GM13977 (cell line): ENCODE measurements at places on chromosomes 6 and 20.

DNA sequence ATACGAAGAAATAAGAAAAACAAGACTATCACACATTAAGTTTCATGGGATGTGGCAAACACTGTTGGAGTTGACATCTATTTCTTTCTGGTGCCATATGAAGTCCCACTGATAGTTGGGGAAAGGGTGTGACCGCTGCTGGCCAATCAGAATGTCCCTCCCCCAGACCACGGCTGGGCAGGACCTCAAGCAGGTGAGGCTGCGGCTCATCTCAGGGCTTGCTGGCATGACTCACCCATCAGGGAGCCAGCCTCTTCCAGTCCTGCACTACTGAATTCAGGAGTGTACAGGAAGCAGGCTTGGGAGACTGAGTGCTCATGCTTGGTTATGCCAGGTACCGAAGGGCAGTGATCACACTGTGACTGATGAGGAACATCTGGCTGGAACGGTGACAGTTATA, 18.9 kb downstream of the PREP start:
- no peak for DNase-seq

GRCh38 chr20:36541768-36542488, 609 bp downstream of the MYL9 start:
- DNase-seq: no peak

GRCh38 chr6:134437376-134437775, 119.5 kb upstream of the SGK1 start:
- DNase-seq: peak; percentile 25

GRCh38 chr20:59299945-59300332, 472 bp upstream of the EDN3 start:
- DNase-seq: no peak

- DNase-seq: no peak
These were observed 439.0 kb upstream of the JAG1 start for GRCh38 chr20:11112832-11113231.

DNA sequence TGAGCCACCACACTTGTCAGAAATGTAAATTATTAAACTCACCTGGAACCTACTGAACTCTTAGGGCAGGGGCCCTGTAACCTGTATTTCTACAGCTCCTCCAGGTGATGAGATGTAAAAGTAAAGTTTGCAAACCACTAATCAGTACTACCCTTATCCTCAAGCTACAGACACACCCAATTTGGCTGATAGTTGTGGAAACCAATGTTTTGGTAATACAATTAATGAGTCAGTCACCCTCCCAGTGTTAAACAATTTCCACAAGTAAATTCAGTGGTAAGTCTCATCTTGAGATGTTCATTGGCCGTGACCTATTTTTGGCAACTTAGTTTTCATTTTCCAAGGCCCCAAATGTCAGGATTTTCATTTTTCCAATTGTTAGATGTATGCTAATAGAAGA, 29.6 kb downstream of the GCNT2 start:
- DNase-seq: no peak

DNA sequence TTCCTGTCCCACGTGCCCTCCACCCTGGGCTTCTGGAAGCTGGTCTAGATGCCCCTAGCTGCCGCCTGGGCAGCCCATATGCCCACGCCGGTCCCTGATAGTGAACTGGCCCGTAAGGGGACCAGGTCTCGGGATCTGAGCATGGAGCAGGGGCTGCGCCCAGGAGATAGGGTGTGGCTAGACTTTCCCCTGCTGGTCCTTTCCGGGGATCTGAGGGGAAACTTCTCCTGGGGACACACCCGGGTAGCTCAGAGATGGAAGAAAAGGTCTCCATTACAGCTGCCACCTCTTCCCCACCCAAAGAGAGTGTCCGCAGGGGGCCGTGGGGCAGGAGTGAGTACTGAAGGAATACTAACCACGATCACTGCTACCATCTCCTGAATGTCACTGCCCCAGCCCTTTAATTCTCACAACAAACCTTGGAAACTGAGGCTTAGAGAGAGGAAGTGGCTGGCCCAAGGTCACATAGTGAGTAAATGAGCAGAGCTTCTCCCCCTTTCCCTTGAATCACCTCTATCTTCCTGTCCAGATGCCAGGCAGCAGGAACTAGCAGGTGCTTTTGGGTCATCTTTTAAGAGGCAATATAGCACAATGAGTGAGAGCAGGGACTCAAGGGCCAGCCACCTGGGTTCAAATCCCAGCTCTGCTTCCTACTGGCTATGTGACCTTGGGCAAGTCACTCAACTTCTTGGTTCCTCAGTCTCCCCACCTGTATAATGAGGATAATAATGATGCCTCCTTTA, 11.8 kb upstream of the CCN5 start:
- no peak for DNase-seq

- no peak for DNase-seq
These were observed 133.7 kb downstream of the LY86 start for GRCh38 chr6:6722195-6722594.

DNA sequence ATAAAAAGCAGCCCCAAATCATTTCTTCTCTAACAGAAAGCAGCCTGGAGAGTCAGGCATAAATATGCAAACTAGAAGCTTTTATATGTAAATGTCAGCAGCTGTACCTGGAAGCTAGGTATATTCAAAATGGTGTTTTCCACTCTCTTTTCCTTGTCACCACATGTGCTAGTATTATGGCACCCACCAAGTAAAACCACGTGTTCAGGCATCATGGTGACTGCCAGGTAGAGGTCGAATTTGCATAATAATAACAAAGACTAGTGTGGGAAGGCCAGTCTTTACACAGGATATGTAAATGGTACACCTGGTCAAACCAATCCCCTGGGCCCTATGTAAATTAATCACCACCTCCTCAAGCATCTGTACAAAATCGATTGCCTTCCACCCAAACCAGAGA, 124.0 kb downstream of the MMUT start:
- no peak for DNase-seq

- DNase-seq: no peak
These were observed 315.4 kb downstream of the PLCB1 start for GRCh38 chr20:8447262-8448120.

GRCh38 chr20:5402903-5403531, 86.3 kb upstream of the PROKR2 start:
- DNase-seq: peak; percentile 31

DNA sequence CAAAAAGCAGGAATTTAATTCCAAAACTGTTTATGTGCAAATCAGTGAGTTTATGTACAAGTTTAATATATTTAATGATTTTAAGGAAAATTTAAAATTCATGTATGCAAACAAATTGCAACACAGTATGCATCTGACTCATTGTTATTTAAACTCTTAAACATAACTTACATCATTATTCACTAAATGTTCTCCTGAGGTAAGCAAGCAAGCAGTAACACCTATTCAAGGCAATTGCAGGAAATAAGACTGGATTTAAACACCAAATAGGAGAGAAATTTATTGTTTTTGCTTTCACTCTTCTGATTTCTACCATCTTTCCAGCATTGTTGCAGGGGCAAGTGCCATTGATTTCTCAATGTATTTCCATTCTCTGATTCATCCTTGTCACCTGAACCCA, 239.5 kb downstream of the TFAP2A start:
- DNase-seq: no peak

DNA sequence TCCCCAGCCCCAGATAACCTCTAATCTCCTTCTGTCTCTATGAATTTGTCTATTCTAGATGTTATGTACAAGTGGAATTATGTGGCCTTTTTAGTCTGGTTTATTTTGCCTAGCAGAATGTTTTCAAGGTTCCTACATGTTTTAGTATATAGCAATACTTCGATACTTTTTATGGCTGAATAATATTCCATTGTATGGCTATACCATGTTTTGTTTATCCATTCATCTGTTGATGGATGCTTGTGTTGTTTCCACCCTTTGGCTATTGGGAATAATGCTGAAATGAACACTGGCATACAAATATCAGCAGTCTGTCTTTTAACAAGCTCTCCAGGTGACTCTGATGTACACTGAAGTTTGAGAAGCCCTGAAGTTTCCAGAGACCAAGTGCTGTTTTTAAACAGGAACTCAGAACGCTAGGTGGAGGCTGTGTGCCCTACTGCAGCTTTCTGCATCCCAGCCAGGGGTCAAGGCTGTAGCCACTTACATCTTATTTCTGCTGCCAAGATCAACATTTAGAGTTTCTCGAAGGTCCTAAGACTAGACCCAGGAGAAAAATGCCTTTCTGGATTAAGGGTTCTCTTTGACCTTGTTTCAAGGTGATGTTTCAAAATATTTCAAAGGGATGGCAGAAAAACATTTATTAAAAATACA, 123.0 kb downstream of the SOBP start:
- no peak for DNase-seq

DNA sequence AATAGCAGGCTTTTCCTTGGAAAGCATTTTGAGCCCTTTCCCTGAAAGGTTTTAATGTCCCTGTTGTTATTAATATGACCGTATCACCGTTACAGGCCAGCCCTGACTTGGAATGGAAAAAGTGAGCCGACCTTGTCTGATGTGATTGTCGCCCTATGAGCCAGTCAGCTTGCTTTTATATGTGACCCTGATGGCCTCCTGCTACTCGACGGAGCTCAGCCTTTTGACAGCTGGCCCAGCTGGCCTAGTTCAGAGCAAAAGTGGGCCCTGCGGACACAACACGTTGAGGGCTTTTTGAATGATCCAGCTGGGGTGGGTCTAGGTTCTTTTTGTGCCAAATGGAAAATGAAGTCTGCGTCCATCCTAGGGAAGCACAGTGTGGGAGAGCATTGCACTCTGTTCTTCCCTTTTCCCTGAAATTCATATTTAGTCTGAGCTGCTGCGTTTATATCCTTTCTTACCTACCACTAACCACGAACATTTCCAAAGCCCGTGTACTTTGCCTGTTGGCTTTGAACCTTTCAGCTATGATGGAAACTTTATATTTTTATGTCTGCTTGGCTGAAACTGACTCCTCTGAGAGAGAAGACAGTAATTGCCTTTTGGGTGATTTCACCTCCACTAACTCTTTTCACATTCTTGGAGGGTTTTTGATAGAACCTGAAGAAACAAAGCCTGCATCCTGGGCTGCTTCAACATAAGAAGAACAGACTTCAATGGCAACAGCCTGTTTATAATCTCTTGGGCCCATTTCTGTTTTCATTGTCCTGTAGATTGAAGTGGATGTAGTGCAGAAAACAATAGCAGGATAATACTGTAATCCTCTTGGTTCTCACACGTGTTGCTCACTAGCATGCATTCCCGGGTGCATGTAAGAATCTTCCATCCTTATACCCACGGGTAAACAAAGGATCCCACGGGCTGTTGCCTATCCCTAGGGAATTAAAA, 121.8 kb upstream of the HDGFL1 start:
- no peak for DNase-seq

DNA sequence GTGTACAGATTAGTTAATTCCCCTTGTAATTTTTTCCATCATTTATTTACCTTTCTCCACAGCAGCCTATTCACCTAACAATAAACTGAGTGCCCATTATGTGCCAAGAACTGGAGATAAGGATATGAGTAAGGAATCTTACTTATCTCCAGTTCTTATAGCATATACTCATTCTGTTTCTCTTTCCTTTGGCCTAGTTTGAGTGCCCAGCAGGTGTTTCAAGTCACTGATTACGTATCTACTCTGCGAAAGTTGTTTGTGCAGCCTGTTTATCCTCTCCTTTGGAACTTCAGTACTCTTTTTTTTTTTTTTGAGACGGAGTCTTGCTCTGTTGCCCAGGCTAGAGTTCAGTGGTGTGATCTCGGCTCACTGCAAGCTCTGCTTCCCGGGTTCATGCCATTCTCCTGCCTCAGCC, 17.3 kb upstream of the POU5F1 start:
- no peak for DNase-seq

- no peak for DNase-seq
These were observed 97.1 kb upstream of the KCNK16 start for GRCh38 chr6:39419607-39420006.

- no peak for DNase-seq
These were observed 24.0 kb downstream of the ADA start for GRCh38 chr20:44627364-44628010.

DNA sequence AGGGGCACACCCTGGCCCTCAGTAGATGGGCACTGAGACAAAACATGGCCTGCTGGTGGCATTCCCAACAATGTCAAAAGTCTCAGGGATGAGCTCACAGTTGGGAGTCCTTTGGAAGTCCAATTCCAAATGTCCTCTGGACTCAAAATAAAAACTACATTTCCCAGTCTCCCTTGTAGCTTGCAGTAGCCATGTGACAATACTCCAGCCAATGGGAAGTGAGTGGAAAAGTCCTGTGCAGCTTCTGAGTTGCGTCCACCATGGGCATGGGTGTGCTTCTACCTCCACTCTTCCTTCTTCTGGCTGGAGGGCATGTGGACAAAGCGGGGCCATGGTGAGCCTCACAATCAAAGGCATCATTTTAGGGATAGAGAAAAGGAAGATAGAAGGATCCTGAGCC, 5.8 kb upstream of the ADAM33 start:
- DNase-seq: no peak

- no peak for DNase-seq
These were observed 240.3 kb upstream of the TAB2 start for GRCh38 chr6:149077208-149077607.

GRCh38 chr6:130991422-130992137, 71.5 kb downstream of the EPB41L2 start:
- no peak for DNase-seq

DNA sequence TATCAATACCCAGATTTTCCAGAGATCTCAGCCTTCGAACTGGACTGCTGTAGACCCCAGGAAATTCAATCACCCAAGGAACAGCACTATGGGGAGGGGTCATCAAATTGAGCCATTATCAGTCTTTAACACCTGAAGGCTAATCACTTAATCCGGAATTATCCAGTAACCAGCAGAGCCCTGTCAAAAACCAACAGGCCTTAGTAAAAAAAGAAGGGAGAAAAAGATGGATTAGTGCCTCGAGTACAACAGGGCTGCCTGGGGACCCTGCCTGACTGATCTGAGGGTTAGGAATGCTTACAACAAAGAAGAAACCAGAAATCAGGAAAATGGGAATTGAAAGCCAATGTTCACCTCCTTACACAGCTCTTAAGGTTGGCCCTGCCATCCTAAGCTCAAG, 7.6 kb downstream of the RRAGD start:
- DNase-seq: no peak

DNA sequence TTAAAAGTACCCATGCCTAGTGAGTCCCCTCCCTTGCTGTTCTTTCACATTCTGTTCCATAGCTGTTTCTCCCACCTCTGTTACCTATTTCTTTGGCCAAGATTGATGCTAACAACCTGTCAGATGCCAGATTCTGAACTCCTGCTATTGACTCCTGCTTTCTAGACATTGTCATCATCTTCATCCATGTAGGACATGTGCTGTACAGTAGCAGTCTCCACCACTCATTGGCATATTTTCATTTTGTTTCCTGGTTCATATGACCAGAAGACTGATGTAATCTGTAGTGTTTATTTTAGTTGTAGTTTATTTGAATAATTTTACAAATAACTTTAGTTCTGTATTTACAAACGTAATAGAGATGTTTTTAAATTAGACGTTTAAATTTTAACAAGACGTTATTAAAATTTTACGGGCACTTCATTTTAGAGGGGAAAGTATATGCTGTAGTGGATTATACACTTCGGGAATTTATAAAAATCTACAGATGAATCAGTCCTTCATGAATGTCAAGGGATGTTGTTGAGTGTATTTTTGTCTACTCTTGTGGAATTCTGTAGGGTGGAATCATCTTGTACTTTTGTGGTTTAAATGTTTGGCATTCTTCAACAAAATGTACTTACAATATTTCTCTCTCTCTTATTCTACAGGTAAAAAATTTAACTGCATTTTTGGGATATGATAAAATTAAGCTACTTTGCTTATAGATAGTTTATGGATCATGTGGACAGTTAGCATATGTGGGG, 34.1 kb downstream of the TRMT11 start:
- DNase-seq: no peak
